HCT116 (cell line): ENCODE measurements at places on chromosomes 2 and 18. TPM values are rescaled to one million over a fixed set of nuclear protein-coding genes. Genes with fewer than 3 reads are reported as not detected.

Gene STARD6
- not detected for total RNA-seq

Gene SERPINB2
- not detected for total RNA-seq

Gene IL1B
- not detected for total RNA-seq

Gene LRRC30
- not detected for total RNA-seq

Gene SP140
- 2.6 TPM for total RNA-seq

Gene COPS7B
- total RNA-seq = 52.9 TPM

Gene REEP1
- 5.9 TPM for total RNA-seq

Gene COLEC12
- not detected for total RNA-seq

Gene TUBB6
- 87.4 TPM for total RNA-seq

Gene DPP4
- 3.6 TPM for total RNA-seq

Gene NGEF
- total RNA-seq = 12.6 TPM

Gene ATIC
- 173 TPM for total RNA-seq

Gene ITGA4
- 0.49 TPM for total RNA-seq
